ENCODE measurements at places on chromosomes 1 and 21.

DNA sequence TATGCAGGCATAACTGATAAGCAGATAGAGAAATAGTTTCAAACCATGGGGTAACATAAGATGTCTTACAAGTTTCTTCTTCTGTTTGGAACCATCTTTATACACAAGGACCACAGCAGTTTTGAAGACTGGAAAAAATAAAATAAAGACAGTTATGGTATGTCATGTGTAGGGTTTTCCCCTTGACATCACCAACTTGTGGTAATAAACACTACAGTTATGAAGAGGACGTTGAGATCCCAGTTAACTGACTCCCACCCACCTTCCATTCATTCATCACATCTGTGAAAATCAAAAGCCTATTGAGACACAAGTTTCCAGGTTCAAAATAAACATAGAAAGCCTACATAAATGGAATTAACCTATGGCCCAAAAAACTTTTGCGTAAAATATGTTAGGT, 92.5 kb upstream of the KRTAP19-8 start:
- DNase-seq = no peak

- DNase-seq = no peak
These were observed 97.8 kb upstream of the HNRNPU start for GRCh38 chr1:244962130-244962529.

- peak; percentile 86 for DNase-seq
These were observed 13.3 kb downstream of the PLPPR5 start for GRCh38 chr1:98991127-98992012.

GRCh38 chr1:95057351-95057750, 15.4 kb downstream of the ALG14 start:
- DNase-seq = no peak

GRCh38 chr1:179825798-179826460, 51.7 kb downstream of the TOR1AIP2 start:
- DNase-seq = no peak

DNA sequence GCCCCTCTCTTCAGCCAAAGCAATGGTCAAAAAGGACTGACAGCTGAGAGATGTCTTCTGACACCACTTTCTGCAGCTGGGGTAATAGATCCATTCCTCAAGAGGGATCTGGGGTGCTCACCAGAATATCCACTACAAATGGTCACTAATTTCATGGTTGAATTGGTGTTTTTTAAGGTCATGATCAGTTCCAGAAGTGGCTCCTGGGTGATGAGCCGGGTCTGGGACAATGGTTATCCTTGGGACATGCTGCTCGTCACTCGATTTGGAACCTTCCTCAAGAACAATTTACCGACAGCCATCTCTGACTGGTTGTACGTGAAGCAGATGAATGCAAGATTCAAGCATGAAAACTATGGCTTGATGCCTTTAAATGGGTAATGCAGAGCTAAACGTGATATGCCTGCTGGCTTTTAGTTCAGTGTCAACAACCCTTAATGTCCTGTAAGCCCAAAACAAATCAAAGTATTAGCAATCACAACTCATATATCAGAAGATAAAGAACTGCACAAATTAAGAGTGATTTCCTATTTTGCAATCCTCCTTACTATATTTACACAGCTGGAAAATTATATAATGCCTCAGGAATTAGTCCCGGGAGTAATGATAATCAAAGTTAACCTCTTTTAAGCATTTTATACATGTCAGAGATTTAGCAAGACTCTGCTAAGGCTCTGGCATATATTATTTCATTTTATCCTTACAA, 20.1 kb downstream of the FMO3 start:
- DNase-seq = no peak
